Dorsolateral prefrontal cortex (tissue), 122 donors: ENCODE measurements at places on chromosomes 1 and 21. TPM values are rescaled to one million over a fixed set of nuclear protein-coding genes. Genes with fewer than 3 reads are reported as not detected.

Gene SPRR3
- not detected for total RNA-seq

- DNase-seq = no peak
These were observed 31.0 kb upstream of the TGFBR3 start for GRCh38 chr1:91916811-91917460.

DNA sequence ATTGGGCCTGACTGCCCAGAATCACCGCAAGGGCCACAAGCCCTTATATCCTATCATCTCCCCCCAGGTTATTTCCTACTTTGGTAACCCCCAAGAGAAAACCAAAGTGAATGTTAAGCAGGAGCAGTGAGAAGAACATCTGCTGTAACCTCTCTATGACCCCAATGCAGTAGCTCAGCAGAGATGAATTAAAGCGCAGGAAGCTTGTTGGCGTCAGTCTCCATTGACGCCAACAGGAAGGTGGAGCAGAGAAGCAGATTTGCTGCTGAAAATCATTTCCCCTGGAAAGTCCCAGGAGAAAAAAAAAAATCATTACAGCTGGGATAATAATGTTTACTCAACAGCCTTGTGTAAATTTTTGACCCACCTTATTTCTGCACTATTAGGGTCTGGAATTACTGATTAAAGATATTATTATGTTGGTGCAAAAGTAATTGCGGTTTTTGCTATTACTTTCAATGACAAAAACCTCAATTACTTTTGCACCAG lies 33.2 kb upstream of the FAM163A start:
- no peak for DNase-seq

- DNase-seq = no peak
These were observed at the start of gene LAMB3 for GRCh38 chr1:209652121-209652735. Gene LAMB3 (minus strand): TSS chr1:209652425. CDS start chr1:209650944, 1,481 bp downstream.

- no peak for DNase-seq
These were observed 176.7 kb downstream of the CRB1 start for GRCh38 chr1:197444755-197445154.

- DNase-seq = no peak
These were observed 8.3 kb upstream of the EPB41 start for GRCh38 chr1:28905921-28906666.

DNA sequence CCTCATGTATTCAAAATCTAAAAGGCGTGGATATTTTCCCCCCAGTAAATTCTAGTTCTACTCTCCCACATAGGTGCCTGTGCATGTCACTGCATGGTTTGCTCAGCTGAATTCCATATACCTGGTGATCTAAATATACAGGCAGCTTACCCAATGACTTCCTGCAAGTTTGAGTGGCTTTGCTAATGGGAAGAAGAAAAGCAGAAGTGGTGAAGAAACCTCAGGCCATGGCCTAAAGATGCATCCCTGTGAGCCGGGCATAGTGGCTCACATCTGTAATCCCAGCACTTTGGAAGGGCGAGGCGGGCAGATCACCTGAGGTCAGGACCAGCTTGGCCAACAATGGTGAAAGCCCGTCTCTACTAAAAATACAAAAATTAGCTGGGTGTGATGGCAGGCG lies 11.5 kb downstream of the SLC44A3 start:
- no peak for DNase-seq

GRCh38 chr1:185670187-185670627 lies 64.0 kb upstream of the HMCN1 start:
- no peak for DNase-seq

DNA sequence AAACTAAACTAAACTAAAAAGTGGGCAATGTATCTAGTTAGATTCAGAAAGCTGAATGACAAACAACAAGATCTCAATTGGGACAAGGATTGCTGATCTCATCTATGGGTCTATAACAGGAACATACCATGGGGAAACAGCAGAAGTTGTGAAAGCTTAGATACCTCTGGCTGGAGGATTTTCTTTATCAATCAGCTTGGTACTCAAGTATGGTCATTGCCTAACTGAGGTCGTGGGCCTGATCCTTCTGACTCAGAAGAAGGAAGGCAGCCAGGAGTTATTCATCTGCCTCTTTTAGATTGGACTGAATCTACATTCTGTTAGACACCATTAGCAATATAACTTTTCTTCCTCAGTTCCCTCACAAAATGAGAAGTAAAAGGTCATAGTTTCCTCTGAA lies 39.7 kb downstream of the DNTTIP2 start:
- DNase-seq = no peak

- no peak for DNase-seq
These were observed 1.5 kb upstream of the PMVK start for GRCh38 chr1:154937988-154938386.

- DNase-seq = no peak
These were observed 345.5 kb downstream of the DISC1 start for GRCh38 chr1:231972111-231972445.

GRCh38 chr1:222588135-222588534 lies 1.6 kb downstream of the TAF1A start:
- DNase-seq = no peak

DNA sequence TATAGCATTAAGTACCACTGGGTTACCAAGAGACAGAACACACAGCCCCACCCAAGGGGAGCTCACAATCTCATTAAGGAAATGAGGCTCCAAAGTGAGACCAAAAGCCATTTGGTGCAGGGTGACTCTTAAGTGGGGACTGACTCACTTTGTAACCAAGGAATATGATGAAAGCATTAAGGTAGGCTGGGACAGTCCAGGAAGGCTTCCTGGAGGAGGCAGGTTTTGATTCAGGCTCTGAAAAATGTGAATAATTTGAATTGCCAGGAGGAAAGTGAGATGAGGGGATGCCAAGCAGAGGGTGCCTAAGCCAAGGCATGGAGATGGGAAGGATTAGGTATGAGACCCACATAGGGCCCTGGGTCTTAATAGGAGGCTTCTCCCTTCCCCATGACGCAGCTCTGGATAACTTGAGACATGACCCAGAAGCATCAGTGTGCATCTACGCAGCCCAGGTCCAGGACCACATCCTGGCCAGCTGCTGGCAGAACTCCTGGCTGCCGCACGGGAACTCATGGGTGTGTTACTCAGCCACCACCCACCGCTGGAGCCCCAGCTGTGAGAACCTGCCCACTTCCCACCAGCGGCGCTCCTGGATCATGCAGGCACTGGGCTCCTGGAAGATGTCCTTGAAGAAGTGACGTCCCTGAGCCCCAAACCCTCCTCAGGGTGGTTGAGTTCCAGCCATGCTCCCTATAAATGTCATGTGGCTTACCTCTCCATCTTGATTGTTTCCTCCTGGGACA lies 5.9 kb upstream of the TTC4 start:
- no peak for DNase-seq

DNA sequence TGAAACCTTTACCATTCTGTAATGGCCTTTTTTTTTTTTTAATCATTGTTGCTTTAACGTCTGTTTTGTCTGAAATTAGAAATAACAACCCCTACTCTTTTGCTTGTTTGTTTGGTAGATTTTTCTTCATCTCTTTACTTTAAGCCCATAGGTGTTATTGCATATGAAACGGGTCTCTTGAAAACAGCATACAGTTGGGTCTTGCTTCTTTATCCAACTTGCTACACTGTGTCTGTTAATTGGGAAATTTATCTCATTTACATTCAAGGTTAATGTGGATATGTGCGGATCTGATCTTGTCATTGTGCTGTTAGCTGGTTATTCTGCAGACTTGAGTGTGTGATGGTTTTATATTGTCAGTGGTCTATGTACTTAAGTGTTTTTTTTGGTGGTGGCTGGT lies 78.9 kb upstream of the COP1 start:
- DNase-seq = no peak
